Fibroblast of gingiva (primary cell): ENCODE measurements at places on chromosomes 12 and 14.

- DNase-seq = no peak
Measured at GRCh38 chr14:67018720-67019119, 170.5 kb upstream of the GARIN2 start.

GRCh38 chr12:31832740-31833729, 104.2 kb upstream of the AMN1 start:
- DNase-seq = no peak

DNA sequence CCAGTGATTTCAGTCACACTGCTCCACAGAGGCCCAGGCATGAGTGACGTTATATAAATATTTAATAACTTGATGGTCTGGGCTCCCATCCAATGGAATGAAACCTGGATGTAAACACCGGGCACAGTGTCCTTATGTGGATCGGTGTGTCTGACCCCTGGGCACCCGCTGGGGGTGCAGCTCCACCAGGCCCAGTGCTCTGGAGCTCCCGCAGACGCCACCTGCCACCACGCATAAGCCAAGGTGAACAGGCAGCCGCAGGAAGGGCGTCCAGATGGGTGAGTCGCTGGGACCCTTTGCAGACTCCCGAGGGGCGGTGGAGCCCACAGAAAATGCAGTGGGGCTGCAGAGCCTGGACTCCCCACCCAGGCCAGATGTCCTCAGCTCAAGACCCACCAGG, 121.6 kb downstream of the SCARB1 start:
- DNase-seq = no peak

GRCh38 chr14:39459795-39460478, 27.7 kb upstream of the FBXO33 start:
- no peak for DNase-seq

DNA sequence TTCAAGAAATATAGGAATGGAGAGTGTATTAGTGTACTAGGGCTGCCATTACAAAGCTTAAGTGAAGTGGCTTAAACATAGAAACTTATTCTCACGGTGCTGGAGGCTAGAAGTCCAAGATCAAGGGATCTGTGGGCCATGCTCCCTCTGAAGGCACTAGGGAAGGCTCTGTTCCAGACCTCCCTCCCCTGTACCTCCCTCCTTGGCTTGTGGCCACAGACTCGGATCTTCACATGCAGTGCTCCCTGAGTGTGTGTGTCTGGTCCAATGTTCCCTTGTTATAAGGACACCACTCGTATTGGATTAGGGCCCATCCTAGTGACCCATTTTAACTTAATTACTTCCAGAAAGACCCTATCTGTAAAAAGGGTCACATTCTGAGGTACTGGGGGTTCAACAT, 225.6 kb downstream of the VRK1 start:
- no peak for DNase-seq

DNA sequence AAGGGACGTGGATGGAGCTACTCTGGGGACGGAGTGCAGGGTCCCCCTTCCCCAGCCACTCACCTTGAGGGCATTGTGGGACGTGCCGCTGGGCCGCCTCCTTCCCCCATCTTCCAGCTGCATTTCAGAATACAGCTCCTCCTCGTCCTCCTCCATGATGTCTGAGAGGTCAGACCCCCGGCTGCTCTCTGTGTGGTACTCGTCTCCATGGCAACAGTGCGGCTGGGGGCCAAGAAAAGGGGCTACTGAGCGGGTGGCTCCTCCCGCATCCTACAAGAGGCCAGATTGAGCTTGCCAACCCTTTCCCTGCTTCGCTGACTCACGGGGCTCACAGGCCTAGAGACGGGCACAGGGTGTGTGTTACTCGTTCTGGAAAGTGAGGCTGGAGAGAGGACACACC, 90.4 kb downstream of the PIWIL1 start:
- no peak for DNase-seq

DNA sequence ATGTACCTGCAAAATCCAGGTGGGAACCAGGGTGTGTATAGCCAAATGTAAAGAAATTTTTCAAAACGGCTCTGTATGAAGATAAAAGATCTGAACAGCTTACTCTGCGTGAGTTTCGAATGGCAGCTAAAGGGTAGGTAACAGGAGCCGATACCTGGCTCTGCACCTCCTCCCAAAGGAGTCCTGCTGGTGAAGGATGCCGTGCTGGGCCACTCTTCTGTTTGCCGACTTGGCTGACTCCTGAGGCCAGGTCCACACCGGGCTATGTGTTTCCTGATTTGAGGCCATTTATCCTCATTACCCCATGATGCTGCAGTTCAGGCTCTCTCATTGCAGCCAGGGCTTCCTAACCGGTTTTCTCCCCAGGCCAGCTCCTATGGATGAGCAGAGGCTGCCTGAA, 244.6 kb downstream of the SLC41A2 start:
- no peak for DNase-seq
